MG63 (cell line): ENCODE measurements at places on chromosomes 12 and 14.

DNA sequence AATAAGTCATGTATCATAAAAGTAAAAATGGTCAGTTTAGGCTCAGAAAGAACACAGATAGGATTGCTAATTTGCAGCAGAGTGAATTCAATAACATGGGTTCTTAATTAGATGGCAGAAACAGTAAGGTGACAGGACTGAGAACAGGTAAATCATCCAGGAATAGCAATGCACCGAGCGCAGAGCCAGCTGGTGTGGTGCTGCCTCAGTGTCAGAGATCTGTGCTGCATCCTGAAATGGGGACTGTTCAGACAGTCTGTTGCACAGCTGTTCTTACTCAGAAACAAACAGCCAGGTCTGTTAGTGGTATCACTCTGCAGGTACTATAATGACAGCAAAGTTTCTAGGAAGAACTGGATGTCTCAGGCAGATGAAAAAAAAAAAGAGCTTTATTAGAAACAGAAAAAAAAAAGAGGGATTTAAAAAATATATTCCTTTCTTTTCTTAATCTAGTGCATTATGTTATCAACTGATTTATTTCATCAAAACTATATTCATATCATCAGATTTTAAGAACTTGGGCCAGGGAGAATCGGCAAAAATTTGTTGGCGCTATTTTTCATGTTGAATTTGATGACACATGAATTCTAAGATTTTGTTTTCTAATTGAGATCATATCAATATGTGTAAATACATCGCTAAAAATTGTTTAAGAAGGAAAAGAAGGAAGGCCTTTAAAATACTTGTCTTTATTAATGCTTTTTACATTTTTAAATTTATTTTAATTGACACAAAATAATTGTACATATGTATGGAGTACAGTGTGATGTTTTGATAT, 501.8 kb downstream of the PRKD1 start:
- DNase-seq: no peak

DNA sequence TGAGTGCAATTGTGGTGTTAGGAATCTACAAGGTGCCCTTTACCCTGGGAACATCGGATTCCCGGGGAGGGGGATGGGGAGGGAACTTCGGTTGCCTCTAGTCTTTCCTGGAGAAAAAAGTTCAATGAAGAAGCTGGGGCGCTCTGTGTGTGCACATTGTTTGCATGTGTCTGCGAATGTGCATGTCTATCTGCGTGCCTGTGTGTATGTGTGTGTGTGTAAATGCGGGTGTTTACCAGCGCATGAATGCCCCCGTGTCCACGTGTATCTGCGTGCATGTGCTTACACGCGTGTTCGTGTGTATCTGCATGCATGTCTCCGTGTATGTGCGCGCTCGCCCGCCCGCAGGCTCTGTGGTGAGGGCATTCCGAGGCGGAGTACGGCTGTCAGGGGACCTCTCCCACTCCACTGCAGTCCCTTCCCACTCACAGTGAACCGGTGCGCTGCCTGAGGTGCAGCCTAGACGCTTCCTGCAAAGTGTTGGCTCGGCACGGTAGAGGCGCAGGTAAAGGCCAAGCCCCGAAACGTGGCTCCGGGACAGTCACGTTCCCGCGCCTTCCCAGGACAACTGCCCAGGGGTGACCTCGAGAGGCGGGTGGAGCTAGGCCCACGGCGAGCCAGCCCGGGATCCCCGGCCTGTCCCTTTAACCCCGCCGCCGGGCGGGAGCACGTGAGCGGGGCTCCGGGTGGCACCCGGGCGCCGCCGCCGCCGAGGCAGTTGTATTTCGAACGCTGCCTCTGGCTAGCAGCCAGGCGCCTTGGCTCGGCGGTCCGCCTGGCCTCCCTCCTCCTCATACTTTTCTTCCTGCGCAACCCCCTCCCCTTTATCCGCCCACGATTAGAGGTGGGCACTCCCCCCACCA, 539 bp upstream of the HMGA2 start:
- DNase-seq: peak; percentile 59

DNA sequence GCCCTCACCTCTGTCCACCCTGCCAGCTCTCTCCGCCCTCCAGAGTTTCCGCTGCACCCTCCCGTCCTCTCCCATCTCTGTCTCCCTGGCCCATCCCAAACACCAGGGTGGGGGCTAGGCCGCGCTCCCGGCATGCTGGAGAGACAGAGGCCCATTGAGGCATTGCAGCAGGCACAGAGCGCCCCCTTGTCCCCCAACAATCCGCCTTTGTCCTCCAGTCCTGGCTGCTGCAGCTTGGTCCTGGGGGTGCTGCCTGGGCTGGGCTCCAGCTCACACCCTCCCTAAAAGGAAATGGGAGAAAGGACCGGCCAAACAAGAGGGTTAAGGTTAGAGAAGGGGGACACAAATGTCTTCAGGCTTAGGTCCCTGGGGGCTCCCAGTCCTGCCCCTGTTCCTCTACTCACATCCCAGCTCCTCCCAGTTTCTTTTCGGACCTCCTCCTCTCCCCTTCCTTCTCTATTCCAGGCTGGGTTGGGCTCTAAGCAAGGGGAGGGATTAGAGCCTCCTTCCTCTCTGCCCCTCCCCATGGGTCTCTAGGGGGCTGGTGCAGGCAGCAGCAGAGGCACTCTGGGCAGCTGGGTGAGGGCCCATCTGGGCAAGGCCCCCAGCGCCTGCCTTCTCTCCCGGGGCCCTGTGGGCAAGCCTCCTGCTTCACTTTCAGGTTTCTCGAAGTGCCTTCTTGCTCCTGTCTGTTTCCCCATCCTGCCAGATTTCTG, at the start of gene CMTM5:
TSS of gene CMTM5 (plus strand) at position 565 of the 716 bp plus-strand sequence. CDS start 206 bp downstream, outside the sequence.
- no peak for DNase-seq

DNA sequence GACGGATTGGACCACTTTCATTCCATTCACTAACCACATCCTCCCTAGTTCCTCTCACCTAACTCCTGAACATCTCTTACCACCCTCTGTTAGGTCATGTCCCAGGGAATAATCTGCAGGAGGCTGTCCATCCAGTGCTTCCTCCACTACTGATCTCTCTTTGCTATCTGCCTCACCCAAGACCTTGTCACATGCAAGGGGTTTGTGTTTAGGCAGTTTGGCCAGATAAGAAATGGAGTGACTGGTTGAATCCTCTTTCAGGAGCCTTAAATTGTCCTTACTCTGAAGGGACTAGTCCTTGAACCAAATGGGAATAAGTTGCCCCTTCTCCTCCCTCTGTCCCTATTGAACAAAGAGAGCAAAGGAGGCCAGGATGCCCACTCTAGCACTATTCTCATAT, 249.2 kb upstream of the BTG1 start:
- DNase-seq: no peak

- no peak for DNase-seq
Measured at GRCh38 chr14:102914474-102915291, 7.8 kb upstream of the AMN start.

DNA sequence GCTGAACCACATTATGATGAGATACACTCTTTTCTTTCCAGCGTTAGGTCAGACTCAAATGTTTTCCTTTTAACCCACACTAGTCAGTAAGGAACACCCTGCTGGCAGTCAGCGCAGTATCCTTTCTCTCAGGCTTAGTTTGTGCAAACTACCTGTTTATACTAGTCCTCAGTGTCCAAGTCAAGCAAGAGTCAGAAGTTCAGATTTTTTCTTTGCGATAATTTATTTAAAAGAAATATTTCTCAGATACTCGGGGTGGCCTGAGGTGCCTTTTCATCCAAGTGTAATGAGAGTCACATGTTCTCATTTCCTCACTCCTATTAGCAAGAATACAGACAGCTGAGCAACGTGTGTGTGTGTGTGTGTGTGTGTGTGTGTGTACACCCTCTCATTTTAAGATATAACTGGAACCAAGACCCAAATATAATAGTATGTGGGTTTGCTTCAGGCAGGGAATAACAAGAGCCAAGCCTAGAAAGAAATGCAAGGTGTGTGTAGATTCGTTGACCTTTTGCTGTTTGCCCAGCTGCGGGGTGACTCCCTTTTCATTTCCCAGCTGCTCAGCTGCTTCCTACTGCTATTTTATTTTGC, 182.7 kb downstream of the KICS2 start:
- DNase-seq: peak; percentile 43

GRCh38 chr12:102542816-102543440, 62.6 kb upstream of the IGF1 start:
- DNase-seq: no peak

GRCh38 chr12:22626406-22626805, 1.4 kb downstream of the ETNK1 start:
- peak; percentile 3 for DNase-seq
